GM13977 (cell line): ENCODE measurements at places on chromosomes 7 and 10.
A peak's percentile ranks its signal among the peaks of the same experiment; 100 is the strongest.

- DNase-seq, result peak; percentile 26
These were observed 269.3 kb downstream of the BICC1 start for GRCh38 chr10:58781873-58782488.

DNA sequence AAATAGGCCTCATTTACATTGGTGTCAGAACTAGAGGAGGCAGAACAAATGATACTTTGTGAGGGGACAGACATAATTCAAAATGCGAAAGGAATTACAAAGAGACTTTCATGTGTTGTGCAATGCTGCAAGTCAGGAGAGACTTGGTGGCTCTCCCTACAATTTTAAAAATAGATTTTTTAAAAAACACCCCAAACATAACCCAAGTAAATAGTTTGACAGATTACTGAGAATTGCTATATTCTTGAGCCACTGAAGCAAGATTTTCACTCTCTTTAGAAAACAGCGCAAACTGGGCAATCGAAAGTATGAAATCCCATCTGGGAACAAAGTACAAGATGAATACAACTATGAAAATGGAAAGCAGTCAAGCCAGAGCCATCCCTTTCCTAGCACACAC is 126.3 kb upstream of the NPY start:
- DNase-seq, result no peak

DNA sequence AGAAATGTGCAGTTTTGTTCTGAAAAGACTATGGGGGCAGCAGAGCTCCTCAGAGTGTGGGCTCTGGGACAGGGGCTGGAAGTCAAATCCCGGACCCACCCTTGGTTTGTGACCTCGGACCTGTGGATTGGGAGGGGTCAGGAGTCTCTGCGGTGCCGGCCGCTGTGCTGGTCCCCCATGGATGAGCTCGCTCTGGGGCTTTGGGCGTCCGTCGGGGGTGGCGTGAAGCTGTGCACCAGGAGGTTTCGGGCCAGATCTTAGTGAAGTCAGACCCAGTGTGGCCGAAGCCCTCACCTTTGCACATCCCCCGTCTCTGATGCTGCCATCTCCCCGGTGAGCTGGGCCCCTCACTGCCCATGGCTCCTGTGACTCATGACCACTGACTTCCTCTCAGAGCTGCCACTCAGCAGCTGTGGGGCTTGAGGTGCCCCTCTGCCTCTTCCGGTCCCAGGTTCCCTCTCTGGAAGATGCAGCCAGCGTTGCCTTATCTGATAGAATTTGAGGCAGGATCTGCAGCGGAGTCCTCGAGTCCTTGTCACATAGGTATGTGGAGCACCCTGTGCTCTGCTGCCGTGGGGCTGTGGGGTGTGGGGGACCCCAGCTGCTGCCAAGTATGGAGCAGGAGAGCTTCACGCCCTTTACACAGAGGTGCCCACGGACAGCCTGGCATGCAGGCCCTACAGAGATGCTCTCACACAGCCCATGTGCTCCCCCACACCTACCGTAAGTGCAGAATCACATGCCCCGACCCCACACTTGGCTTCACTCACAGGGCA is 11.4 kb upstream of the SCART1 start:
- no peak for DNase-seq

GRCh38 chr10:30169342-30169741 is 110.0 kb upstream of the JCAD start:
- no peak for DNase-seq

DNA sequence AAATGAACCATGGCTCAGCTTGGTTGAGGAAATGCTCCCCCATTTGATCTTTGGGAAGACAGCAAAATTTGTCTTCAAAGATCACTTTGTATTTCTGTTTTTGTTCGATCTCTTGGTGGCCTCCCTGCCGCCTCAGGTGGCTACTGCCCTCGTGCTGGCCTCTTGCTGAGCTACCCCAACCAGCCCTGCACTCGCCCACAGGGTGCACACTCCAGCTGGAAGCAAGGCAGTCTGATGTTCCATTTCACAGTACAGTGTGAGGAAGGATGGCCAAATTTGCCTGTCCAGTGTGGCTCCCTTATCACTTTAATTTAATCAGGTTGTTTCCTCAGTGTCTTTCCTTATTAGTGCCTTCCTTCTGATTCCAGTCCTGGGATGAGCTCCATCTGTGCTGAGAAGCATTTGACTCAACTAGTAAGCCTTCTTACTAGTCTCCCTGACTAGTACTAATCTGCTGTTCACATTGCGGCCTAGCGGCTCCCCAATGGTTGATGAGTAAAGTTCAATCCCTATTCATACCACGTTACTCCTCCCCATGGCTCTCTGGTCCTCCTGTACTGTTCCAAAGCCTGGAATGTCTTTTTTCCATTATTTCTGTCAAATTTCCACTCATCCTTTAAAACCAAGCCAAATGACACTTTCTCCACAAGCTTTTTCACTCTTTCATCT is 8.2 kb downstream of the MYOF start:
- DNase-seq, result no peak

- DNase-seq, result no peak
These were observed 10.7 kb upstream of the CHST15 start for GRCh38 chr10:124104011-124104627.
